ELR (cell line): ENCODE measurements at places on chromosomes 1 and 21.

GRCh38 chr1:11738783-11739182, 2.8 kb downstream of the AGTRAP start:
- no peak for DNase-seq

DNA sequence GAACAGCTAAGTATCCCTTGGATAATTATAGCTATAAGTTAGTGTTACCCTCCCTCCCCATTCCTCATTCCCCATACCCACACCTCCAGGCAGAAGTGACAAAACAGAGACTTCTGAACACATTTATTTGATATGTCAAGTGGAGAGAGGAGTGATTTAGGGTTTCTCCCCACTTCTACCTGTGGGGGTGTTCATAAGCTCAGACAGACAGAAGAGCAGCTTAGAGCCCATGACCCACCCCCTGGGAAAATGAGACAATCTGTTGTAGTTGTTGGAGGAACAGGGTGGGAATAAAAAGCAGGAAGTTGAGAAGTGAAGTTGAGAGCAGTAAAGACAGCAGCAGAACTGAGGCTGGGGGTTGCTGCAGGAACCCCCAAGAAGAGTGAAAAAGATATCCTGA, 1.5 kb upstream of the LIX1L start:
- no peak for DNase-seq

- no peak for DNase-seq
Observed at GRCh38 chr1:186977266-186977957, 148.7 kb downstream of the PLA2G4A start.

DNA sequence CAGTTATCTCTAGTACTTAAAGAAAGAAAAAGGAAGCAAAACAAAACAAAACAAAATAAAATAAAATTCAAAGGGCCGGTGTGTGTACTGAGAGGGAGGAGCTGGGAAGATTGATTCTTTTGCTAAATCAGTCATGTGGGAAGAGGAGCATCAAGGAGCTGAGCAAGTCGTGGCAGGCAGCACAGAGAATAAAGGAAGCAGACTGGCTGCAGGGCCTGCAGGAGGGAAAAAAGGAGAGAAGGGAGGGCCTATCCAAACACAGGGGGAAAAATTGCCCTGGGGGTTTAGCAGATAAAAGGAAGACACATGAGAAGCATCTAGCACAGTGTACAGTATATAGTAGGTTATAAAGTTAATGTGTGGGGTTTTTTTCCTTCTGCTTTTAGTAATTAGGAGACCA, 27.6 kb downstream of the AGO4 start:
- no peak for DNase-seq

DNA sequence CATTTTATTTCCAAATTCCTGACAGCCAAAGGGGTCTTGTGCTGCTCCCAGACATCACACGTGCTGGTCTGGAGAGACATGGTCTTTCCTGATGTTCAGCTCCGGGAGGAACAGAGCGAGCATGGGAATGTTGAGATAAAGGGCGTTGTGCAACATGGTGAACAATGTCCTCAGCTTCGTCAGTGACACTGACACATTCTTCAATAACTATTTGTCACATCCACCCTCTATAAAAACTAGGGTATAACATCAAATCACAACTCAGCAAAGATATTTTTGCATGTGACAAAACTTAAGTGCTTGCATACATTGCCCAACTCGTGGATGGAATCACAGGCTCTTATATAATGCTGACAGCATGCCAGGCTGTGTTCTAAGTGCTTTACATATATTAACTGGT, 42.4 kb upstream of the GRHL3 start:
- peak; percentile 22 for DNase-seq

GRCh38 chr1:230243146-230243545, 176.1 kb downstream of the GALNT2 start:
- no peak for DNase-seq

GRCh38 chr1:67597336-67597735, 87.7 kb upstream of the GADD45A start:
- peak; percentile 87 for DNase-seq

- peak; percentile 72 for DNase-seq
Observed at GRCh38 chr1:230824919-230825721, 43.2 kb downstream of the C1orf198 start.

- DNase-seq: no peak
Observed at GRCh38 chr1:49424782-49425181, 599.0 kb downstream of the AGBL4 start.

DNA sequence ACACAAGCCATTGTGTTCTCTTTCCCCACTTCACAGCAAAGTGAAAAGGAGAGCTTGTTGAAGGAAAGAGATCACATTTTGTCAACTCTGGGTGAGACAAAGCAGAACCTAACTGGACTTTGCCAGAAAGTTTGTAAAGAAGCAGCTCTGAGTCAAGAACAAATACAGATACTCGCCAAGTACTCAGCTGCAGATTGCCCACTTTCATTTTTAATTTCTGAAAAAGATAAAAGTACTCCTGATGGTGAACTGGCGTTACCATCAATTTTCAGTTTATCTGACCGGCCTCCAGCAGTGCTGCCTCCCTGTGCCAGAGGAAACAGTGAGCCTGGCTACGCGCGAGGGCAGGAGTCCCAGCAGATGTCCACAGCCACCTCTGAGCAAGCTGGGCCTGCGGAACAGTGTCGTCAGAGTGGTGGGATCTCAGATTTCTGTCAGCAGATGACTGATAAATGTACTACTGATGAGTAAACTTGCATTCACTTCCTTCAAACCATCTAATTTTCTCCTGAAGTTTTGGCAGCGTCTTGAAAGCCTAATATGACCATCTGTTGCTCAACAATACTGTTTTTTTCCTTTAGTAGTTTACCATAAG, 43.7 kb downstream of the BACH1 start:
- peak; percentile 93 for DNase-seq

GRCh38 chr1:113391649-113392271, 1.4 kb downstream of the MAGI3 start:
- DNase-seq: peak; percentile 8

DNA sequence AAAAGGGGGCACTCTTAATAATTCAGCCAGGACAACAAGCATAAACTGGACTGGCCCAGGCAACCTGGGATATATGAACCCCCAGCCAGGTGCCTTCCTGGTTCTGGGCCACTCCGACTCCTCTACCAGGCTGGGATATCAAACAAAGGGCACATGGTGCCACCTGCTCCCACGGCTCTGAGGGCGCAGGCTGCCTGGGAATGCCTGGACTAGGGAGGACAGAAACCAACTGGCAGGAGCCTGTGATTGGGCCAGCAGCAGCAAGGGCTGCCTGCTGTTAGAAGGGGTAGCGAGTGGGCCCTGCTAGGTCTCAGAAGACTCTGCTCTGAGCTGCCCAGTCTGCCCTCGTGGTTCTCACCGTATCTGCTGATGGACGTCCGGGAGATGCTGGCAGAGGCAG, 123.2 kb upstream of the CD34 start:
- no peak for DNase-seq

DNA sequence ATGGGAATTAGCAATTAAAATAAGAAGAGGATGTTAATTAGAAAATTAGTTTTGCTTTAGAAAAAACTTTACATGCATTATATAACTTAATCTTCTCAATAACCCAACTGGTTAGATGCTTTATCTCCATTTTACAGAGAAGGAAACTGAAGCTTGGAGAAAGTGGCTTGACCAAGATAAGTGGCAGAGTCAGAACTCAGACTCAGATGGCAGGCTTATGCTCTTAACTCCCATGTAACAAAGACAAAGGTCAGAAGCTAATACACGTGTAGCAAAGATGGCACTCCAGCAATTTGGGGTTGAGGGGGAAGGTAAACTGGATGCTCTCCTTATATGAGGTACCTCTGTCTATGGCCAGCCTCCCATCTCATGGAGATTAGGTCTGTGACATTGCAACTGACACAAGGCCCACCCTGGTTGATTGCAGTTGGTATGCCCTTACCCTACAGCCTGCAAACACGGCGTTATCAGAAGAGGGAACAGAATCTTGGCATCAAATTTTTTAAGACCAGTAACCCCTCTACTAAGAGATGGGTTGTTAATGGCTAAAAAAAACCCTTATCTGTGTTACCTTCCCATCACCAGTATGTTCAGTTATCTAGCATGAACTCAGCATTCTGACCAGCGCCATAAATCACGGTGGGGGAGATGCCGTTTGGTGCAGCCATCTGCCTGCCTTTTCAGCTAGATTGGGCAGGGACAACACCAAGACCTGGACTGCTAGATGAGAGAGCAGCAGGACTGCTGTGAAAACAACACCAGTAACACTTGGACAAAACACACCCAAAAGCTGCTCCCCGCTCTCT, 97.0 kb downstream of the UBR4 start:
- no peak for DNase-seq

- peak; percentile 51 for DNase-seq
Observed at GRCh38 chr1:115275216-115275615, 62.8 kb downstream of the NGF start.

DNA sequence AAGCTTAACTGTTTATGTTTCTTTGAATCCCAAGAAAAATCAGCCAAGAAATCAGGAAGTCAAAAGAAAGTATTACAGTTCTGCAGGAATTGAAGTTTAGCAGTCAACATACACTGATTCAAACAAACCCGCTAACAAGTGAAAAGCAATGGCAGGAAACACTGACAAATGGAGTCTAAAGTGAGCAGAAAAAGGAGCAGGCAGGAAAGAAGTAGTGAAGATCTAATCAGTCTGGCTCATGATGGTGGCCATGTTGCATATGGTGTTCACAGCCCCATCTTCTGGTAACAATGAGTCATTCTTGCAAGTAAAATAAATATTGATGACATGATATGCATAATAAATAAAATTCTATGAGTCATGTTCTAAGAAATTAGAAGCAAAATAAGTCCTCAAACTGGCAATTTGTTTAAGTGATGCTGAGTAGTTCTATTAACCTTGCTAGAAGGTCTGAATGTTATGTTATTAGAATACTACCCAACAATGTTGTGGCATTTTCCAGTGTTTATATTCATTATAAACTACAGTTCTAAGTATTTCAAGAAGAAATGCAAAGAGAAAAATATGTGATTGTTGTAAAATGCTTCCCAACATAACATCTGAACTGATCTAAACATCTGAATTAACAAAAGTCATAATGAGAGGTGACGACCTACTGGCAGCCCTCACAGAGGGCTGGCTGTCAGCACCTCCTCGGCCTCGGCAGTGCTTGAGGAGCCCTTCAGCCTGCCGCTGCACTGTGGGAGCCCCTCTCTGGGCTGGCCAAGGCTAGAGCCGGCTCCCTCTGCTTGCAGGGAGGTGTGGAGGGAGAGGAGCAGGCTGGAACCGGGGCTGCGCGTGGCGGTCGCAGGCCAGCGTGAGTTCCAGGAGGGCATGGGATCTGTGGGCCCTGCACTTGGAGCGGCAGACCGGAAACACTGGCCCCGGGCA, 5.7 kb upstream of the ACBD6 start:
- peak; percentile 83 for DNase-seq

DNA sequence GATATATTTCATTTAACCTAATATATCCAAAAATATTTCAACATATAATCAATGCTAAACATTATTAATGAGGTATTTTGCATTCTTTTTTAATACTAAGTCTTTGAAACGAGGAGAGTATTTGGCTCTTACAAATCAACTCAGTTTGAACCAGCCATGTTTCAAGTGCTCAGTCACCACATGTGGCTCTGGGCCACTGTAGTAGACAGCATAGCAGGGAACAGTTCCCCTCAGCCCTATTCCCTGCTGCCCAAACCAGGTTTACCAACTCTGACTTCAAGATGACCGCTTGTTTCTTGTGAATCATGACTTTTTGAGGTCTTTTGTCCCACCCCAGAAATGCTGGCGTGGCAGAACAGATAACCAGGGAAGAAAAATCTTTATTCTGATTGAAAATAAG, 5.7 kb downstream of the ZNF672 start:
- DNase-seq: no peak

GRCh38 chr1:190904091-190904695, 426.5 kb upstream of the BRINP3 start:
- peak; percentile 79 for DNase-seq

DNA sequence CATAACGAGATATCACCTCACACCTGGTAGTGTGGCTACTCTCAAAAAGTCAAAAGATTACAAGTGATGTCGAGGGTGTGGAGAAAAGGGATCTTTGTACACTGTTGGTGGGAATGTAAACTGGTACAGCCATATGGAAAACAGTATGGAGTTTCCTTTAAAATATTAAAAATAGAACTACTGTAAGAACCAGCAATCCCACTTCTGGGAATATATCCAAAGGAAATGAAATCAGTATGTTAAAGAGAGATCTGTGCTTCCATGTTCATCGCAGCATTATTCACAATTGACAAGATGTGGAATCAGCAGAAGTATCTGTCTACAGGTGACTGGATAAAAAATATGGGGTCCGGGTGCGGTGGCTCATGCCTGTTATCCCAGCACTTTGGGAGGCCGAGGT, 7.6 kb upstream of the PIK3C2B start:
- no peak for DNase-seq

- DNase-seq: no peak
Observed at GRCh38 chr1:5961601-5962000, 30.6 kb downstream of the NPHP4 start.

DNA sequence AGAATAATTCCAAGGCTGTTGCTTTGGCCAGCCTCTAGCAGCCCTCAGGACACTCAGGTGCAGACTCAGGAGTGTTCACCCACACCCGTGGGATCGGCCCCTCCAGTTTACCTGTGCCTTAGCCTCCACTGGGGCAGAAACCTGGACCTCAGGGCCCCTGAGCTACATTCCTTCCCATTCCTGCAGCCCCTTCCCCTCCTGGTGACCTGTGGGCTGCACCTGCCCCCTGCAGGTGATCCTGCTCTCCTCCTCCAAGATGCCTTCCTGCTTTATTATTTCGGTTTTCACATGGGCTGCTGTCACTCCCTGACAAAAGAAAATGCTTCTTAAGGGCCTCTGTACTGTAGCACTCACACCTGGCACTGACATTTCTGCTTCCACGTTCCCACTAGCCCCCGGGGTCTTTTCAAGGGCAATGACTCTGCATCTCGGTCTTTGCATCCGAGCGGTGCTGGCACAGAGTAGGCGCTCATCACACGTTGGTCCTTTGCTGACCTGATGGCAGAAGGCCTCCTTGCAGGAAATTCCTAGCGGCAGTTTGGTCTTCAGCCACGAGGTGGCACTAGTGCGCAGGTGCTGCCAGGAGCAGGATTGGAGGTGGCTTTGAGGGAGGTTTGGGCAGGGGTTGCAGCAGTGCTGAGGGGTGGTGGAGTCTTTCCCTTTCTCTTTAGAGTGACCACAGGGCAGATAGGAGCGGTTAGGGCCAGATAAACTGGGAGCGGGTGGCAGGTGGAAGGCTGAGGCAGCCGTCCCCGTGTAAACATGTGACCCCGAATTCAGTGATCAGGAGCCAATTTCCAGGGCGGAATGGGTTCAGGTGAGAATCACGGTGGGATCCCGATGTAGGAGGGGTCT, 25.3 kb upstream of the ETV3 start:
- peak; percentile 63 for DNase-seq

DNA sequence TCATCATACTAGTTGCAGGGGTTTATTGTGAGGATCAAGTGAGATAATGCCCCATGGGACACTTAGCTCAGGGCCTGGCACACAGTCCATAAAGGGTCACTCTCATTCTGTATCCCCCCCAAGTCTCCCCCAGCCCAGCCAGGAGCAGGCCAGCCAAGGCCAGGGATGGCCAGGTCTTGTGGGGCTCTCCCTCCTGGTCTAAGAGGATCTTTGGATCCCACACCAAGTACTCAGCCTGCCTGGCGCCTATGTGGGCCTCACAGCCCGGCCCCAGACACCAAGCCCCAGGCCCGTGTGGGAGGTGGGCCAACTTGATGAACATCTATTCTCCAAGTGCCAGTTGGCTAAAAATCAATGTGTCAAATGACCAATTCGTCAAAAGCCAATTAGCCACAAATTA, 117.8 kb downstream of the GLIS1 start:
- no peak for DNase-seq

- no peak for DNase-seq
Observed at GRCh38 chr1:69836971-69837636, 269.4 kb downstream of the LRRC7 start.

- DNase-seq: peak; percentile 99
Observed at GRCh38 chr1:90402893-90403849, 313.9 kb downstream of the BARHL2 start.

GRCh38 chr1:52122384-52122783, 19.5 kb upstream of the ZFYVE9 start:
- no peak for DNase-seq
